ENCODE measurements at places on chromosomes 5 and 9.

DNA sequence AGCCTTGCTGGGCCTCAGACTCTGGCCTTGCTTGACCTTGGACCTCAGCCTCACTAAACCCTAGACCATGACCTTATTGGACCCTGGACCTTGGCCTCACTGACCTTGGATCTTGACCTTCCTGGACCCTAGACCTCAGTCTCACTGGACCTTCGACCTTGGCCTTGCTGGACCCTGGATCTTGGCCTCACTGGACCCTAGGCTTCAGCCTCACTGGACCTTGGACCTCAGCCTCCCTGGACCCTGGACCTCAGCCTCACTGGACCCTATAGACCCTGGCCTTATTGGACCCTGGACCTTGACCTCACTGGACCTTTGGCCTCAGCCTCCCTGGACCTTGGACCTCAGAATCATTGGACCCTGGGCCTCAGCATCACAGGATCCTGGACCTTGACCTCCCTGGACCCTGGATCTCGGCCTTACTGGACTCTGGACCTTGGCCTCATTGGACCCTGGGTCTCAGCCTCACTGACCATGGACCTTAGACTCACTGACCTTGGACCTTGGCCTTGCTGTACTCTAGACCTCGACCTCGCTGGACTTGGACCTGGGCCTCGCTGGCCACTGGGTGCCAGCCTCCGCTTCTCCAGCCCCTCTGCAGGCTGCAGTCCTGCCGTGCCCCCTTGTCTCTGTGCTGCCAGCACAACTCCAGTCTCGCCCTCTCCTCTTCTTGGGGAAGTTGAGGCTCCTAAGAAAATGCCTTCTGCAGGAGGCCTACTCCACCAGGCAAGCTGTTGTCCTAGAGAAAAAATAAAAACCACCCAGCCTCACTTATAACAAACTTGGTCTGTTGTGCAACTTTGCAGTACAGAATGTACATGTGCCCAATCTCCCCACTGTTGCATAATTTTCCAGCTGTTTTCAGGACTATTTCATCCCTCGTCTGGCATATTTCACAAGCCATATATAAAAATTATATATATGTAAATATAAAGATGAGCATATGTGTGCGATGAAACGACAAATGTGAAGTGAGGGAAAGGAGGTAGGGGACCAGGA, 11.0 kb upstream of the ADAMTS2 start:
- no peak for DNase-seq

GRCh38 chr5:95417971-95418370, 26.8 kb downstream of the FAM81B start:
- DNase-seq: no peak

DNA sequence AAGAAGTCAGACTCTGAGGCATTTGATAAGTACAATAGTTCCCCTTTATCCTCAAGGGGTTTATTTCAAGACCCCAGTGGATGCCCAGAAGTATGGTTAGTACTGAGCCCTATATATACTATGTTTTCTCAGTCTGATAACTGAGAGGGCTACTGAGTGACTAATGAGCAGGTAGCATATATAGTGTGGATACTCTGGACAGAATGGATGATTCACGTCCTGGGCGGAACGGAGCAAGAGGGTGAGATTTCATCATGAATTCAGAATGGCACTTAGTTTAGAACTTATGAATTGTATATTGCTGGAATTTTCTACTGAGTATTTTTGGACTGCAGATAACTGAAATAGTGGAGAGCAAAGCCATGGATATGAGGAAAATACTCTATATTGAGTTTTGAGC, 457.6 kb downstream of the PLK2 start:
- no peak for DNase-seq

- no peak for DNase-seq
These were observed 308.0 kb upstream of the NREP start for GRCh38 chr5:112064956-112065355.

- DNase-seq: no peak
These were observed 53.7 kb downstream of the ZNF462 start for GRCh38 chr9:106916466-106917235.

GRCh38 chr5:133396814-133397213, 215.5 kb downstream of the FSTL4 start:
- DNase-seq: no peak

DNA sequence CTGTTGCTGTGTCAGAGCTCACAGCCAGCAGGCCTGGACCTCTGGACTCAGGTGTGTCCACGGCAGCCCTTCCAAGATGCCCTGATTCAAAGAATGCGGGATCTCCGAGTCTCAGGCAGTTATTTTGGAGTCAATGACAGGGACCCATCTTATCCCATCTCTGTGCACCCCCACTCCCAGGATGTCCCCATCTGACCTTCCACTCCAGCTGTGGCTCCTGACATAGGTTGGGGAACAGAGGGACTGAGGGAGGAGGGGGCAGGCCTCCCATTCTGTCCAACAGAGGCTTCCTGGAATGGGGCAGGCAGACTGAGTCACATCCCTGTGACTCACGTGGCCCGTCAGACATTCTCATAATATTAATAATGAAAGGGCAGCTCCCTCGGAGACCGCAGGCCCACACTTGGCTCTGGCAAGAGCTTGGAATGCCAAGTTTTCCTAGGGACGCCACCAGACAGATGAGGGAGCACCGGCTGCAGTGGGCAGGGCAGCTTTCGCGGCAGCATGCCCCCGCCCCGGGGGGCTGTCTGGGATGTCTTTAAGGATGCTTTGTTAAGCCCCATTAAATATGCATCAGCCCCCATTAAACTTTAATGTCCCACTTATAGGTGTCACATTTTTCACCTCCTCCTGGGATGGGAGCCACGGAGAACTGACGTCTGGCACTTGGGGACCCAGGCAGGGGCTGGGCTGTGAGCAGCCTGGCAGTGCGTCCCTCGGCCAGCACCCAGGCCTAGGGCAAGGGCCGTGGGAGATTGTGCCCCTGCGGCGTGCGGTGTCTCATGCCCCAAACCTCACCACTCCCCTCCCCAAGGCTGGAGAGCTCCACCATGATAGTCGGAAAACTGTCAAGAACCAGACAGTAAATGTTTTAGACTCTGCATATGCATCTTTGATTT, 23.6 kb upstream of the FIBCD1 start:
- no peak for DNase-seq

DNA sequence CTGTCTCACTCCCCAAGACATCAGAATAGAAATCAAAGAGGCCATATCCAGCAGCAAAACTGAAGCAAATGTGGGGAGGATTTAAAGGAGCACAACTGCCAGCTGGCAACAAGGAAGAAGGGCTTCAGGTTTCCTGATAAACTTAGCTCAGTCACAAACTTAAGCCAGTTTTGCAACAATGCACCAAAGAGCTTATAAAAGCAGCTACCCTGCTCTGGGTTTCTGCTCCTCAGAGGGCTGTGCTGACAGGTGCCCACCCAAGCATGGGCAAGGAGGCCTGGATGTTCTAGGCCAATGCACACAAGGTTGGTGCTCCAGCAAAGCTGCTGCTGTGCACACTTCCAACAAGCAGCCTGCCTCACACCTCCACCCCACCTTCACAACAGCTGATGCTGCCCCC, 132.9 kb downstream of the SIL1 start:
- no peak for DNase-seq

GRCh38 chr9:37100327-37100726, 20.0 kb upstream of the ZCCHC7 start:
- DNase-seq: no peak

DNA sequence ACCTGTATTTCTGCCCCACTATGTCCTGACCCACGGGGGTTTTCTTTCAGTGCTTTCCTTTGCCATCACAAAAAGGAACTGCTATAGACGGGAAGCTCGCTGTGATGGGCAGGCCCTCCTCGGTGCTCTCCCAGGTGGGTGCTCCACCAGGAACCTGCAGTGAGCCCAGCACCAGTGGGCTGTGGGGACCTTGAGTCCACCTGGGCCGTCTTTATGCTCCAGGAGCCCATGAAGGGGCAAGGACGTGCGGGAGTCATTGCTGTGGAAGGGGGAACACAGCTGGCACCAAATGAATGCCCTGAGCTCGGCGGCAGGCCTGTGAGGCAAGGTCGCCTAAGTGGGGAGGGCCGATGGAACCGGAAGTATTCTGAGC, 36.7 kb upstream of the SLC6A3 start:
- DNase-seq: no peak

- DNase-seq: no peak
These were observed 6.5 kb downstream of the QRFP start for GRCh38 chr9:130890124-130890523.

DNA sequence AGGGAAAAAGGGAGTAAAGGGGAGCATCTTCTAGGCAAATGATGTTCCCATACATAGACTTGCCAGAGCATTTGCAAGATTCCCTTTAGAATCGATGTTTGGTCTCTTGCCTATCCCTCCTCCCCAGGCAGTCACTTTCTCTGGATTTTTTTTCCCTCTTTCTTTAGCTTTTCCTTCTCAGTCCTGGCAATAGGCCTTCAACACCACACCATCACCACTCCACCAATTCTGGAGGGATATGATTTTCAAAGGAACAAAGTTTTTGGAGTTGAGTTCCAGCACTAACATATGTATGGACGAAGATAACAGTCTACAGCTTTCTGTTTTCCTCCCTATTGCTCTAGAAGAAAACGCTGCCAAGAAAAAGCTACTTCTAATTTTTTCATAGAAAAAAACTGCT, 377.4 kb downstream of the PDE4D start:
- no peak for DNase-seq

GRCh38 chr5:157113002-157113401, 4.2 kb upstream of the HAVCR2 start:
- no peak for DNase-seq

DNA sequence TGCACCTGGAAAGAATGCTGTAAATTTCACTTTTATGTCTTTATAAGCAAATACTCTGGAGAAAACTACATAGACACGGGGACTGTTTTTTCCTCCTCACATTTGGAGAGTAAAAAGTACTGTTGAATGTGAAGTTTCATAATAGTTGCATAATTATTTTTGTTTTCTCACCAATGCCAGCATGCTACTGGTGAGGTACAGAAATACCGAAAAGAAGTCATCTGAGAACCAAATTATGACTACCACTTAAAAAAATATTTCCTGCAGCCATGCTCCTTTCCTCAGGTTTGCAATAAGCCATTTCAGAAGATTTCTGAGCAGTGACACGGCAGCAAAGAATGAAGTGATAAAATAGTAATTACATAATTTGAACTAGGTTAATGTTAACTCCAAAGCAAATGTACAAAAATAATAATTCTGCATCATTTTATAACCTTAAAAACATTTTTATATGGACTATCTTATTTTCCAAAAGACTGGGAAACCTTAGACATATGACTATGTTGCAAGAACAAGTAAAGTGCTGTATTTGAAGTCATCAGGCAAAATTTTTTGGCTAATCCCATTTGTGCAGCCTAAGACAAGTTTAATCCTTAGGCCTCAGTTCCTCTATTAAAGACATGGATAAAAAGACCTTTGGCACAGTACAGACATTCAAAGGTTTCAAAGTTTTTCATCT, 144.7 kb downstream of the PCSK1 start:
- DNase-seq: no peak

DNA sequence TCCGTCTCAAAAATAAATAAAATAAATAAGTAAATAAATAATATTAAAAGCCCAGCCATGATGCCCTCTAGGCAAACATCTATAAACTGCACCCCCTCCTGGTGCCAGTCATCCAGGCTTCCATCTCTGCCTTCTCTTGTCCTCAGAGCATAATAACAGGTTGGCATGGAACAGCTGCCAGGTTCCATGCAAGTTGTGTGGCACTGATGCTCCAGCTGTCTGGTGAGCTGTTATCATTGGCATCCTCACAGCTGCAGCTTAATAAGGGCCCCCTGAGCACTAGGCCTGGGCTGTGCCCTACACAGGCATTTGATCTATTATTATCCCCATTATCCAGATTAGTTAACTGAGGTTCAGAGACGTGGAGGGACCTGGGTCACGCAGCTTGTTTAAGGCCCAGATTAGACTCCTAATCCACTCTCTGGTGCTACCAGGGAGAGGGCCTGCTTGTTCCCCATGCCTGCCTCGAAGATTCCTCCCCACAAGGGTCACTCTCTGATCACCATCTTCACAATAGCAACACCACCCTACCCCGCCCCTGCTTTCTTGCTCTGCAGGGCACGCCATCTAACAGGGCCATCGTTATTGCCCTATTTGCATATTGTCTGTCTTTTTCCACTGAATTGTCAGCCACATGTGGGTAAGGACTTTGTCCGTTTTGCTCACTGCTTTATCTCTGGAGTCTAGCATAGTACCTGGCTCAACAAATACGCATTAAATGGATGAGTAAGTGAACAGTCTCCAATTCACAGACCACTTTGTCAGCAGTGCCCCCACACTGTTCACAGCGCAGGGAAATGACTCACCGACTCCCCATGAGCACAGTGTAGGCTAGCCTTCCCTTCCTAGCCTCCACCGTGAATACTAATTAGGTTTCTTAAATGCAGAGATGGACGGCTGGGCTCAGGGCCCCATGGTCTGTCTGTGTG, 1.5 kb upstream of the DNM1 start:
- no peak for DNase-seq

DNA sequence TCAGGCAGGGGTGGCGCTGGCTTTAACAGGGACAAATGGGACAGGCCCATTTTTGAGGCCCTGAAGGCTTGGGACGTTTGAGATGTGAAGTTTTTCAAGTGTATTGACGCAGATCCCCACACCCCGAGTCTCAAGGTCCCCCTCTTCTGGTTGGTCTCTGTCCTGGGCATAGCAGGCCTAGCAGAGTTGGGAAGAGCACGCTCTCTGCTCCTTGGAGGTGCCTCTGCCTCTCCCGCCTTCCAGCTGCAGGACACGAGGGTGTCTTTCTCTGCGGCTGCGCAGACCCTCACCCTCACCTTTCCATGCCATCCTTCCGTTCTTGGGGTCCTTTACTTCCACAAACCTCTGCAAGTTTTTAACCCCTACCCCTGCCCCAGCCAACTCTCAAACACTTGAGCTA, 18.6 kb downstream of the ADAMTSL2 start:
- DNase-seq: no peak

- DNase-seq: no peak
These were observed 20.5 kb upstream of the RALGPS1 start for GRCh38 chr9:126894052-126894603.

GRCh38 chr9:117671468-117671867, 32.7 kb upstream of the TLR4 start:
- no peak for DNase-seq

GRCh38 chr9:21060919-21061561, 16.7 kb downstream of the IFNB1 start:
- no peak for DNase-seq

- no peak for DNase-seq
These were observed 5.6 kb upstream of the ELL2 start for GRCh38 chr5:95967236-95967635.

DNA sequence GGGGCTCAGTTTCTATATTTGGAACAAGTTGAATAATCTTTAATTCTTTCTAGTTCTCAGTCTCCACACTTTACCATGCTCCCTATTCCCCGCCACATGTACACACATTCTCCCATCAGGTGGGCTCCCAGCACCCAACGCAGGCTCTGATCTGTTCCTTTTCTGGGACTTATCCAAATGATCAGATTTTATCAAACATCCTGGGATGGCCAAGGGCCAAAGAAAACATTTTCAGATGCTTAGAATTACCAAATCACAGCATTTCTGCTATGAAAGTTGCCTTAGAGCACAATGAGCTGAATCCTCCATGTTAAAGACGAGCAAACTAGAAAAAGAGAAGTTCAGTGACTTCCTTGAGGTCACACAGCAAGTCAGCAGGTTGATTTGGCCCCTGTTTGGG, 153.4 kb downstream of the SEC61B start:
- DNase-seq: no peak

- DNase-seq: no peak
These were observed 164.9 kb downstream of the NTRK2 start for GRCh38 chr9:84834426-84834825.
